SK-N-SH (cell line): ENCODE measurements at places on chromosomes 7 and 10. TPM values are rescaled to one million over a fixed set of nuclear protein-coding genes. Genes with fewer than 3 reads are reported as not detected.

GRCh38 chr7:132655131-132655727 lies 79.0 kb upstream of the PLXNA4 start:
- no peak overlapping the region for H3K27ac ChIP-seq
- H3K27me3 ChIP-seq, result no peaks in the 10 kb centered on the region
- DNase-seq, result no peak
- H3K36me3 ChIP-seq, result no peaks in the 10 kb centered on the region

DNA sequence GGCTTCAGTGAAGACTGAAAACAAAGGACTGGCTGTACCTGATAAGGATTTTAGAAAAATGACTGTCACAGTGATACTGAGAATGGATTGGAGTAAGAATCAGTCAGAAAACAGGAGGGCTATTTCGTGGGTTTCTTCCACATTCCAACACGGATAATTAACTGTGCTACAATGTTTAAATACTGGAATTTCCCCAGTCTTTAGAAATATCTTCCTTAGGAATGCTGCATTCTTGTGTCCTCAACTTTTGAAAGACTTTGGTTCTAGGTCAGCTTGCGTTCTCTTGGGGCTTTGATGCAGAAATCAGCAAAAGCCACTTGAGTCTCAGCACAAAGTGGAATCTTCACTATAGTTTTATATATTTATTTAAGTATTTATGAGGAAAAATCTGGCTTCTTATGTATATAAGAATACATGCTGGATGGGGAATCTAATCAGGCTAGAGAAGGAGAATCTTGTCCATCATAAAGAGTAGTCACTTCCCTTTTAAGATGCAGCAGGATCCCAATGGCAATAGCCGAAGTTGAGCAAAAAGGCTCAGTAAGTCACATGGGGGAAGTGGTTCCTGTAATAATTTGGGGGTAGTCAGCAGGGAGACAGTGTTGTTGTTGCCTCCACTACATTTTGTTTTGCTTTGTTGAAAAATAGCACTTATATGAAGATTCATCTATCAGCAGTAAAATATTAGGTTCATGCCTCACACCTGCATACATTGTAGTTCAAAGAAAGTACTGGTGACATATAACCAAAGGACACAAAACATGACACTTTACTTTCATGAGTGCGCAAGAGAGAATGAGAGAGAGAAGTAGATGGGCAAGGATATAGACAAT lies 86.0 kb downstream of the CH25H start:
- no peaks in the 10 kb centered on the region for H3K27me3 ChIP-seq
- H3K4me3 ChIP-seq, result no peak overlapping the region
- no peak overlapping the region for H3K27ac ChIP-seq
- no peaks in the 10 kb centered on the region for H3K4me1 ChIP-seq
- DNase-seq, result no peak

DNA sequence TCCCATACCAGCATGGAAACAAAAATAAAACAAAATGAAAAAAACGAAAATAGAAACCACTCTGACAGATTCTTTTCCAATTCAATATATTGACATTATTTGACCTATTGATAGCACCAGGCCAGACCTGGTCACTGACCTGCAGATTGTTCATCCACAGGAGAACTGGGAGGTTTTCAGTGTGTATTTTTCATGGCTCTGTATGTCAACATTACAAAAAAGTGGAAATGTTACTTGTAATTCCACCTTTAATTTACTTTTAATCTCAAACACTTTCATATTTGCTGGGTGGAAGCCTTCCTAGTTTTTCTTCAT lies 2.9 kb downstream of the HKDC1 start:
- no peaks in the 10 kb centered on the region for H3K36me3 ChIP-seq
- DNase-seq, result no peak
- no peak overlapping the region for H3K4me3 ChIP-seq
- H3K4me1 ChIP-seq, result peaks cover 14% of the 10 kb centered on the region; the same call in 1 of the 2 replicates

VAX1 gene
- not detected in 2 replicates for polyA plus RNA-seq

DNA sequence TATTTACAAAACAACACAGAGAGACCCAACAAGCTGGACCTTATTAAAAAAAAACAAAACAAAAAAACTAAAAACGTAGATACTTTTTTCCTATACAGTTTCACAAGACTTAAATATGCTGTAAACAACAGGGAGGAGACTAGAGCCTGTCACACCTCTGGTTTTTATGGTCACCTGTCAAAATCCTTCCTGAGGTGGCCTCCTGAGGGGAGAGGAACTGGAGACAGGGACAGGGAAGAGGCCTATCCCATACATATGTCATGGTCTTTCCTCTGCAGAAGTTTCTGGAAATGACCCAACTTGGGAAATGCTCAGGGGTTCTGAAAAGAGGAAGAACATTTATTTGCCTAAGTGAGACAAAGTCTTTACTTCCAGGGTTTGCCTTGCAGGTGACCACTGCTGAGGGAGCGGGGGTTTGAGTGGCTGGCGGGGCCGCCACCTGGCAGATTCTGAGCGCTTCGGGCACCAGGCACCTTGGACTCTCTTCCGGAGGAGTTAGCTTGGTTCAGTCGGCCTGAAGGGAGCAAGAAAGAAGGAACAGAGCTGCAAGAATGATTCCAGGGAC lies 18.3 kb downstream of the CPA1 start:
- no peaks in the 10 kb centered on the region for H3K4me1 ChIP-seq
- H3K27ac ChIP-seq, result no peak overlapping the region
- peaks cover 8% of the 10 kb centered on the region for H3K36me3 ChIP-seq
- H3K4me3 ChIP-seq, result no peak overlapping the region
- no peaks in the 10 kb centered on the region for H3K27me3 ChIP-seq
- DNase-seq, result no peak

GRID1 gene
- 0.13 and 0.24 TPM in 2 replicates for polyA plus RNA-seq

AGBL3 gene
- 0.35 and 0.91 TPM in 2 replicates for polyA plus RNA-seq

GRCh38 chr10:99403674-99404073 lies 26.8 kb downstream of the GOT1 start:
- no peak overlapping the region for H3K27ac ChIP-seq
- no peaks in the 10 kb centered on the region for H3K4me1 ChIP-seq
- H3K27me3 ChIP-seq, result no peaks in the 10 kb centered on the region
- H3K36me3 ChIP-seq, result peaks cover 35% of the 10 kb centered on the region

DNA sequence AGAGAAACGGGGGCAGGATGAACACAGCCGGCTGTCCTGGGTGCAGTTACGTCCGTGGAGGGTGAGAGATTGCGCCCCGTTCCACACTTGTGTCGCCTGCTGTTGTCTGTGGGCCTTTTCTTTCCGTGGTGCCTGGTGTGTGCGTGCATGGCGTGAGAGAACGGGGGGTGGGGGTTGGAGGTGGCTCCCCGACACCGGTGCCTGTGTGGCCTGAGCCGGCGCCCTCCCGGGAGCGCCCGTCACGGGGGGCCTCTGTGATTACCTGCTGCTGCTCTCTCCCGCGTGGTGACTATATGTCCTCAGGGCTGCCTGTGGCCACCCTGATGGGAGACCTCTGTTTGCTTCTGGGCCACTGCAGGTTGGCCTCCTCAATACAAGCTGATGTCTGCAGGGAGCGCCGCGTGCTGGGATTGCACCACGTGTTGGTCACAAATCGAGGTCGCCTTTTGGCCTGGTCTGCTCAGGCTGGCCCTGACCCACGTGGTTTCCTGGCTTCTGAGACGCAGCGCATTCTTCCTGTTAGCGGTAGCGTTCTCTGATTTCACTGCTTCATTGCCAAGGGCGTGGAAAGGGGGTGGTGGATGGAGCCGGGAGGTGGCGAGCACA lies 10.9 kb upstream of the AP5Z1 start:
- H3K4me3 ChIP-seq, result no peak overlapping the region
- DNase-seq, result no peak
- peaks cover 15% of the 10 kb centered on the region for H3K36me3 ChIP-seq
- no peak overlapping the region for H3K27ac ChIP-seq
- no peaks in the 10 kb centered on the region for H3K4me1 ChIP-seq
- H3K27me3 ChIP-seq, result no peaks in the 10 kb centered on the region

- no peaks in the 10 kb centered on the region for H3K36me3 ChIP-seq
- peak overlapping the region; percentile 44 for H3K4me3 ChIP-seq
- H3K27ac ChIP-seq, result no peak overlapping the region
- peak; percentile 67 for DNase-seq
- H3K27me3 ChIP-seq, result no peaks in the 10 kb centered on the region
- H3K4me1 ChIP-seq, result peaks cover 3% of the 10 kb centered on the region; the same call in 1 of the 2 replicates
These were observed 1301.5 kb upstream of the SORCS1 start for GRCh38 chr10:108465871-108466641.

PDZD7 gene
- 1.9 and 2.3 TPM in 2 replicates for polyA plus RNA-seq

DNA sequence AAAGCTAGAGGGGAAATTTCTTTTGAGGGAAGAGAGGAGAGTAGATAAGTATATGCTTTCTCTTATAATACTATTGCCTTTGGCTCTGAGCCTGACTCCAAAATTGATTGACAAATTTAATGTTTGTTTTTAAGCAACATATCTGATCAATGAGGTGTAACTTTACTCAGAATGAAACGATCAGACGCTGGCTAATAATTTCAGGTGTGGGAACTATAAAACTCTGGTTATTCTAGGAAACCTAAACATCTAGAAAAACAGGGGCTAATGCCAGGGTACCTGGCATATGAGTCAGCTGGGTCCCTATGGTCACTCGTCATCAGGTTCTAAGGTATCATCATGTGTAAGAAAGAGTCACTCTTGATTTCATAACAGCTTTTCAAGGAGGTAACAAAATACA lies 139.7 kb downstream of the ATE1 start:
- no peaks in the 10 kb centered on the region for H3K27me3 ChIP-seq
- peaks cover 11% of the 10 kb centered on the region for H3K36me3 ChIP-seq
- DNase-seq, result no peak

DNA sequence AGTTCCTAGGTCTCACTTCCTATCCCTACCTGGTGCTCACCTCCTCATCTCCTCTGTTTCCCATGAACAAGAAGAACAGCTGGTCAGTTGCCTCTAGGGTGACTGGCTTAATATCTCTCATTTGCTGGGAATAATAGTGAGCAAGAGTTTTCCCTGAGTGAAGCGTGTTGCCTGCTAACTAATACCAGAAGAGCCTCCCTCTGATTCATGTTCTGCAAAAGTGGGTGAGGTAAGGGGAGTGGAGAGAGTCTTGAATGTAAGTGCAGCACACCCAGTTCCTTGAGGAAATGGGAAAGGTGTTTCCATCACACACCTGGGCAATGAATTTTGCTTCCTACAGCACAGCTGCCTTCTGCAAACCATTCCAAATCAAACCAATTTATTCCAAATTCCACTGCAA lies 29.6 kb downstream of the FZD1 start:
- no peak for DNase-seq
- no peaks in the 10 kb centered on the region for H3K4me1 ChIP-seq
- peaks cover 14% of the 10 kb centered on the region; the same call in 1 of the 2 replicates for H3K27me3 ChIP-seq
- no peak overlapping the region for H3K4me3 ChIP-seq
- H3K36me3 ChIP-seq, result no peaks in the 10 kb centered on the region

CUZD1 gene
- 0.89 and 1.5 TPM in 2 replicates for polyA plus RNA-seq

KCNMA1 gene
- polyA plus RNA-seq, result 81.2 and 107 TPM in 2 replicates

GRCh38 chr10:17146892-17147291 lies 17.3 kb upstream of the CUBN start:
- no peaks in the 10 kb centered on the region for H3K36me3 ChIP-seq
- DNase-seq, result no peak
- H3K4me1 ChIP-seq, result 0 out of 2 replicates have a peak, but pooled peaks cover 3% of the 10 kb centered on the region
- no peak overlapping the region for H3K27ac ChIP-seq
- no peaks in the 10 kb centered on the region for H3K27me3 ChIP-seq
- H3K4me3 ChIP-seq, result no peak overlapping the region
